Stimulated activated CD4-positive, alpha-beta T cell treated with anti-CD3 and anti-CD28 coated beads, Interleukin-12 subunit alpha, Interleukin-12 subunit beta, amount 100 ng/mL, for 24 hours (primary cell): ENCODE measurements at places on chromosomes 5 and 9.

DNA sequence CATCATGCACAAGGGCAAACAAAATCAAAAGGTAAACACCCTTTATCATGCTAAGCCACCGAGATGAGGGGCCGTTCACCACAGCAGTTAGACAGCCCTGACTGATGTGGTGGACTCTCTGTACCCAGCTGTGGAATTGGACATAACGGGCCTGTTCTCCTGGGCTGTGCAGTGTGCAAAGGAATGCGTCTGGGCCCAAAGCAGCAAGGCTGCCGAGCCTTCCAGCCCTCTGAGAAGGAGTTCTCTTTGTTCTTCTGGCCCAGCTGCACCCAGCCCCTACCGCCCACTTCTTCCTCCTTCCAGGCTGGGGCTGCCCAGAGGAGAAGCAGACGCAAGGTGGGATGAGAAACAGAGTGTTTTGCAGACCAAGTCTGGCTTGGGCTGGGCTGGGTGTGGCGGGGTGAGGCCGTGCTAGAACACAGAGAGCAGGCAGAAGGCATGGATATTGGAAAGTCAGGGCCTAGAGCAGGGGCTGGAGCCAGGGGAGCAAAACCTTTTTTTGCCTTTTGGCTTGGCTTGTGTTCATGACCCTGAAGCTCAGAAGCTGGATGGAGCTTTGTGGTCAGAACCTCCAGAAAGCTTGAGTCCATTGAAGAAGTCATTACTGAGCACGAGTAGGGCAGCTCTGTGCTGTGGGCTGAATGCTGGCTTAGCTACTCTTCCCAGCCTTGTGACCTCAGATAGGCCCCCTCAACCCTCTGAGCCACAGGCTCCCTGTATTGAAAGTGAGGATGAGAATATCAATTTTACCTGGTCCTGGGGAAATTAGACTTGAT lies 49.8 kb upstream of the SH3PXD2B start:
- DNase-seq, result no peak

GRCh38 chr9:38234479-38235170 lies 157.9 kb upstream of the ALDH1B1 start:
- no peak for DNase-seq

GRCh38 chr9:764105-764524 lies 77.4 kb upstream of the DMRT1 start:
- peak; percentile 3 for DNase-seq

- DNase-seq, result no peak
Observed at GRCh38 chr5:67004730-67005350, 191.8 kb downstream of the CD180 start.

GRCh38 chr9:120619751-120620655 lies 40.0 kb upstream of the CDK5RAP2 start:
- peak; percentile 11 for DNase-seq

- no peak for DNase-seq
Observed at GRCh38 chr5:116137544-116138378, 52.9 kb downstream of the COMMD10 start.

DNA sequence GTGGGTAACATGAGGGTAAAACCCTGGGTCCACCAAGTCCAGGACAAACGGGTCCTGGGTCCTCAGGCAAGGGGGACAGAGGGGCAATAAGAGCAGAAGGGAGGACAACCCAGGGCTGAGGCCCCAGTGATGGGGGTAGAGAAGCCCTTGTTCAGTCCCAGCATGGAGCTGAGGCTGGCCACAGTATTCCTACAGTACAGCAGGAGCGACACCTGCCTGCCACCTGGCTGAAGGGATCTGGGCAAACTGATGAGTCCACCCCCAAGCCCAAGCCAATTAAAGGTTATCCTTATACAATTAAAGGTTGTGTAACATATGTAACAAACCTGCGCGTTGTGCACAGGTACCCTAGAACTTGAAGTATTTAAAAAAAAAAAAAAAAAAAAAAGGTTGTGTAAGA lies 97.7 kb upstream of the LRRTM2 start:
- no peak for DNase-seq

DNA sequence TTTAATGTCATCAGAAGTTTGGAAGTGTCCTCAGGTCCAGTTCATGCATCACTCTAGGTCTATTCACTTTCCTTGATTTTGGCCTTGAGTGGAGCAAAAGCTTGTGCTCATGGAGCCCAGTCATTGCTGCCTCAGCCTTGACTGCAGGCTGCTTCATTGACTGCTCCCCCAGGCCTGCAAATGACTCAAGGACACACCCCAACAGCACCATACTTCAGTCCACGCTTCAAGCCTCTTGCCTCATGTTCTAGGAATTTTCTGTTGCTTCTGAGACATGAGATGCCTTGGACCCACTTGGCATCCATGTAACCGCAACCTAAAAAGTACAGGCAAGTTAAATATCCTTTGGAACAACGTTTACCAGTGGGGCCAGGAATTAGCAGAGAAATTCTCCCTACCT lies 193.7 kb downstream of the PIK3R1 start:
- DNase-seq, result no peak

DNA sequence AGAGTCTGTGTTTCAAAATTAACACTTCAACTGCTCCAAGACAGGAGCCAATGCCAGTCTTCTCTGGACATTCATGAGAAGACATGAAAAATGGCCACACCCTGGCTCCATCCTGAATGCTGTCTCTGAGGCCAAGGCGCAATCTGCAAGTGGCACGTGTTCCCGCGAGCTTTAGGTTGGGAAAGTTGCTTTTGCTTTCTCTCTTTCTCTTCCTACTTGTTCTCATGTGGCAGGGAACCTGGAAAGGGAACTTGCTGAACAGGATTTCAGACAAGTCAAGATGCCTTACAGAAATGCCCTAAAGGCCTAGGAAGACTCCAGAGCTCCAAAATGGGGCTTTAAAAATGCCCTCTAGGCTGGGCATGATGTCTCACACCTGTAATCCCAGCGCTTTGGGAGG lies 91.9 kb upstream of the OTULINL start:
- DNase-seq, result no peak

- no peak for DNase-seq
Observed at GRCh38 chr5:16787278-16787677, 148.8 kb downstream of the MYO10 start.
